RPMI8226 (cell line): ENCODE measurements at places on chromosomes 1 and 21.

GRCh38 chr1:99858286-99858685 lies 8.1 kb downstream of the AGL start:
- DNase-seq = no peak

GRCh38 chr1:75707191-75707590 lies 17.3 kb upstream of the ACADM start:
- DNase-seq = peak; percentile 20

- no peak for DNase-seq
These were observed 209.1 kb upstream of the ZP4 start for GRCh38 chr1:238099871-238100270.

GRCh38 chr1:1678581-1679380 lies 13.8 kb downstream of the SLC35E2B start:
- DNase-seq = peak; percentile 89

DNA sequence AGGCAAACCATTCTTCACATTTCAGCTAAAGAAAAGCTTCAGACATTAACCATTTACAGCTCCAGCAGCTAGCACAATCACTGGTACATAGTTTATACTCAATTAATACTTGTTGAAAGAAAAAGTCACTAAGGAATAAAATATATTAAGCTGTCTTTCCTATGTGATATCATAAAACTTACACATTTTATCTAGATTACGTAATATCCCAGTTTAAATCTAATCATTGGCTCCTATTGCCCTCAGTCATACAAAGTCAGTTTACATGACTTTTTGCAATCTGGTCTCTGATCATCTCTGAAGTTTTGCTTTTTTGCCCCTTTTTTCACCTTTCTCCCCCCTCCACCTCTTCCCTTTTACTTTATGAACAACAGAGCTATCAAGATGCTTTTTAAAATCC lies 8.5 kb upstream of the PRRC2C start:
- no peak for DNase-seq
